Activated naive CD8-positive, alpha-beta T cell treated with anti-CD3 and anti-CD28 coated beads for 36 hours (primary cell): ENCODE measurements at places on chromosomes 5 and 9.

DNA sequence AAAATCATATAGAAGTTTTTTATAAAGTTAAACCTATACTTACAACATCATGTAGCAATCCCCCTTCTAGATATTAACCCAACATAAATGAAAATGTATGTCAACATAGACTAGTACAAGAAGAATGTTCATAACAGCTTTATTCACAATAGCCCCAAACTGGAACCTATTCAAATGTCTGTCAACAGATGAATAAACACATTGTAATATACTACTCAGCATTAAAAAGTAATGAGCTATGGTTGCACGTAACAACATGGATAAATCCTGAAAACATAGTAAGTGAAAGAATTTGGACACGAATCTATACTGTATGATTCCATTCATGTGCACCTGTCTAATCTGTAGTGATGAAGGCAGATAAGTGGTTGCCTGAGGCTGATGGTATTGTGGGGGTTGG is 73.9 kb downstream of the CSNK1G3 start:
- no peak for DNase-seq

DNA sequence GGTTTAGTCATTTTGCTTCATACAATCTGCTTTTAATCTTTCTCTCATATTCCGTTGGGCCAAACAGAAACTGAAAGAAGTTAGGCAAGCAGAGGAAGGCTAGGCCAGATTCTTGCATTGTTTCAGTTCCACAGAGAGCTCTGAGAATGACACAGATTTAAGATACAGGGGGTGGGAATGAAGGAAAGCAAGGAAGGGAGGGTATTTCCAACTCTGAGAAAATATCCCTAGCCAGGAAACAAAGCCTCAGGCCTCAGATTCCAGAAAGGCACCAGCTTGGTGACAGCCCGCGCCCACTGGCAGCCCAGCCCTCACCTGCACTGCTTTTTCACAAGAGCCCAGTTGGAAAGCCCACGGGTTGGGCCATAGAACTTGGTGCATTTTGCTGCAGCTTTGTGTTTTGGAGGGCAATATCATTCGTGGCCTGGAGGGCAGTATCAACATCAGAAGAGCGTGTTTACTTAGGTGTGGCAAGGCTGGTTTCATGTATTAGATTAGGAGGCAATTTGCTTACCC is 63.5 kb downstream of the ENC1 start:
- no peak for DNase-seq

GRCh38 chr9:109996936-109997580 is 210.9 kb downstream of the C9orf152 start:
- no peak for DNase-seq

- DNase-seq, result peak; percentile 43
These were observed at the start of gene MEGF10 for GRCh38 chr5:127290019-127290945. Gene MEGF10, plus strand, starts transcription at chr5:127290796. Its CDS starts 40,513 bp downstream, at chr5:127331309.

- DNase-seq, result no peak
These were observed 891.4 kb upstream of the C9orf72 start for GRCh38 chr9:28464481-28465216.

- DNase-seq, result no peak
These were observed 81.1 kb downstream of the JAKMIP2 start for GRCh38 chr5:147701468-147701867.

DNA sequence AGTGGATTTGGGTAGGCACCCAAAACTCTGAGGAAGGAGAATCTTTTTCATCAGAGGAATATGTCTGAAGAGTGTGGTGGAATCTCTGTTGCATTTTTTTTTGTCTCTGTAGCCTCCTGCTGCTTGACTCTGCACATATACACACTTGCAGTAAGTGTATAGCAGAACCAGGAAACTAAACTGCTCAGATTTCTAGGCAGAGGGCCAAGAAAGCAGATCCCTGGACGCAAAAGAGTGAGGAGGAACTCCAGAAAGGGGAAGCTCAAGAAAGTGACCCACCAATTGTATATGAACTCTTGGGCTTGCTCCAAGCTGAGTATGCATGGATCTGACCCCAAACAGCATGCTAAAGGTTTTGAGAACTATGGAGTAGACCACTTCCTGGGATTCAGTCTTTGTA is 181.8 kb downstream of the GADD45G start:
- no peak for DNase-seq

- DNase-seq, result no peak
These were observed 18.9 kb downstream of the APBA1 start for GRCh38 chr9:69653261-69653660.

GRCh38 chr5:171901764-171902163 is 104.7 kb downstream of the FBXW11 start:
- no peak for DNase-seq
